SJCRH30 (cell line): ENCODE measurements at places on chromosomes 4 and X. TPM values are rescaled to one million over a fixed set of nuclear protein-coding genes. Genes with fewer than 3 reads are reported as not detected.

Gene AVPR2
- total RNA-seq: not detected in 2 replicates

Gene BTC
- total RNA-seq: 0.26 and 0.30 TPM in 2 replicates

Gene GPRASP2
- 7.2 and 7.4 TPM in 2 replicates for total RNA-seq

Gene TIMP1
- 62.8 and 64.2 TPM in 2 replicates for total RNA-seq

Gene PFKFB1
- total RNA-seq: 0.14 TPM in 1 of 2 replicates, not detected in the other

Gene ANOS1
- total RNA-seq: not detected in 2 replicates

Gene SPATA4
- 0.06 and 0.56 TPM in 2 replicates for total RNA-seq

Gene RTL9
- total RNA-seq: 1.9 and 2.0 TPM in 2 replicates

Gene RGN
- not detected in 2 replicates for total RNA-seq

Gene USP17L20
- total RNA-seq: not detected in 2 replicates

Gene SORBS2
- total RNA-seq: not detected in 2 replicates

Gene ANXA5
- 442 and 448 TPM in 2 replicates for total RNA-seq

Gene ANK2
- total RNA-seq: 115 and 128 TPM in 2 replicates

Gene GPRIN3
- 0.08 and 0.12 TPM in 2 replicates for total RNA-seq

Gene PPM1K
- total RNA-seq: 19.3 and 23.0 TPM in 2 replicates

Gene ZCCHC18
- 1.1 and 1.2 TPM in 2 replicates for total RNA-seq

Gene UGT2B15
- not detected in 2 replicates for total RNA-seq

Gene ETNPPL
- total RNA-seq: not detected in 2 replicates

Gene DRD5
- total RNA-seq: not detected in 2 replicates

Gene CLNK
- not detected in 2 replicates for total RNA-seq
